Tongue (tissue), 3 donors: ENCODE measurements at places on chromosomes 12 and 14. TPM values are rescaled to one million over a fixed set of nuclear protein-coding genes. Genes with fewer than 3 reads are reported as not detected.

DNA sequence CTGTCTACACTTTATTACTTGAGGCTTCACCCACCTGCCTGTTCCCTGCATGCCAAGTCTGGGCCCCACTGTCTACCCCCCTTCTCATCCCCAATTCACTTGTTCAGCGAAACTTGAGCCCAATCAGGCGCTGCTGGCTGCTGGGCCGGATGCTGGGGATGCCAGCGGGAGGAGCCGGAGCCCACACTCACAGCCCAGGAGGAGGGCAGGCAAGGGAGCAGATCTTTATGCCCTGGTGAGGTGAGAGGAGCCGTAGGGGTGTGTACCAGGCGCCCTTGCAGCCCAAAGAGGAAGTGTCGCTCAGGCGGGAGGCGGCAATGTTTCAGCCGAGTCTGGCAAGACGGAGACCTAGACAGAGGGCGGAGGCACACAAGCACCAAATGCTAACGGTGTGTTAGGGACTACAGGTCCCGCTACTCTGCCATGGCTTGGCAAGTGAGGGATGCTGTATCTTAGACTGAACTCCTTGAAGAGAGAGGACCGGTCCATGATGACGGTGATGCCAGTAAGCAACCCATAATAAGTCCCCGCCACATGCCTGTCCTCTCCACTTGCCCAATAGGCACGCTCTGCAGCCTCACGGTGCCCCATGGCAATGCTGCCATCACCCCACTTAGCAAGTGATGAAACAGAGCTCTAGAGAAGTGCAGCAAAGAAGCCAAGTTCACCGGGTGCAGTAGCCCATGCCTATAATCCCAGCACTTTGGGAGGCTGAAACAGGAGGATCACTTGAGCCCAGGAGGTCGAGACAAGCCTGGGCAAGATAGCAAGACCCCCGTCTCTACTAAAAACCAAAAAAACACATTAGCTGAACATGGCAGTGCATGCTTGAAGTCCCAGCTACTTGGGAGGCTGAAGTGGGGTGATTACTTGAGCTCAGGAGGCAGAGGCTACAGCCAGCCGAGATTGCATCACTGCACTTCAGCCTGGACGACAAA is 41.6 kb downstream of the LRRC74A start:
- peak; percentile 68 for DNase-seq

PLEKHH1 gene
- 4.3 TPM for total RNA-seq

DNA sequence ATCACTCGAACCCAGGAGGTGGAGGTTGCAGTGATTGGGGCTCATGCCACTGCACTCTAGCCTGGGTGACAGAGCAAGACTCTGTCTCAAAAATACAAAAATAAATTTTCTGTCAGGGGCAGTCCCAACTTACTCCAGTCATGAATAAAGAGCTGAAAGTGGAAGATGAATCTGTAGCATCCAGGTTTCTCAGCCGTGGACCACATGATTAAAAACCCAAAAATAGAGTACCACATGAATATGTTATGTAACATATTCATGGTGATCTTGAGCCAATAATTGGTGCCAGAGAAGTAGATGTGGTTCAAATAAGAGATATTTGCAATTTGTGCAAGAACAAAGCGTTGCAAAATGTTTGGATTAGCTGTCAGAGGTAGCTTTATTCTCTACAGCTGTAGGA is 23.1 kb downstream of the SPIC start:
- no peak for DNase-seq

DNA sequence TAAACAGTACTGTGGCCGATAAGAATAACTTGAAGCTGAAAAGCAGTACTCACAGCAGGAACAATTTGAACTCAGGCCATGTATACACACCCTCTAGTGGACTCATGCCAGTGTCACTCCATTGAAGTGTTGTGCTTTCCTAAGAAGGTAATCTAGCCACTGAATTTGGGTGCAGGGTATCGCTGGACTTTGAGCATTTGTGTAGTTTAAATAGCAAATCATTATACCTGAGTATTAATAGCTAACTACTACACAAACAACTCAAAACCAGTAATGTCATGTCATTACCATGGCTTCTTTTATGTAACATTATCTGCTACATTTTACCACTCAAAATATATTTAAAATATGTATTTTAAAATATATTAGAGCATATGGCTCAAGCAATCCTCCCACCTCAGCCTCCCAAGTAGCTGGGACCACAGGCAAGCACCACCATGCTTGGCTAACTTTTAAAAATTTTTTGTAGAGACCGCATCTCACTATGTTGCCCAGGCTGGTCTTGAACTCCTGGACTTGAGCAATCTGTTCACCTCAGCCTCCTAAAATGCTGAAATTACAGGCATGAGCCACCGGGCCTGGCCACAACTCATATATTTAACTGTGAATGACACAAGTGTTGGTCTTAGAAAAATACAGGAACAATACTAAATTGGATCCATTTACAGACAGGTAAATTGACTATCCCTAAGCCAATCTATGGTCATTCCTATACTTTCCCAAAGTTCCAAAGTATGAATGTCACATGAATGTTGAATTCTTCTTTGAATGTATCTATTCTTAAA is 25.6 kb upstream of the ARID4A start:
- no peak for DNase-seq

- peak; percentile 80 for DNase-seq
Measured at GRCh38 chr12:685388-685787, 22.1 kb upstream of the NINJ2 start.

CD163L1 gene
- total RNA-seq, result 6.1 TPM

DNA sequence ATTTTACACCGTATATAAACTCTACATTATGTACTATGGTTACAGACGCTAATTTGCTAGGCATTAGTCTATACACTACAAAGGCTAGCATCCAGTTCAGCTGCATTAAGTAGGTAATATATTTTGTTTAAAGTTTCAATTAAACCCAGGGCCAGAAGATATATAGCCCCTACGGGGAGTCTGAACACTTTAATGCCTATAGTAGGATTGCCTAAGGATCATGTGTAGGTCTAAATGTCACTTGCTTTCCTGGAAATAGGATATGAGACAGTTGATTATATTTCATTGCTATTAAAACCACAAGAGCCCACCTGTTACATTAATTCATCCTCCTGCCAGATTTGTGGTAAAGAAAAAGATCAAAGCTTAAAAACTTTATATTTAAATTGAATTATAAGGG is 286.9 kb downstream of the TMTC2 start:
- DNase-seq, result peak; percentile 17

DNA sequence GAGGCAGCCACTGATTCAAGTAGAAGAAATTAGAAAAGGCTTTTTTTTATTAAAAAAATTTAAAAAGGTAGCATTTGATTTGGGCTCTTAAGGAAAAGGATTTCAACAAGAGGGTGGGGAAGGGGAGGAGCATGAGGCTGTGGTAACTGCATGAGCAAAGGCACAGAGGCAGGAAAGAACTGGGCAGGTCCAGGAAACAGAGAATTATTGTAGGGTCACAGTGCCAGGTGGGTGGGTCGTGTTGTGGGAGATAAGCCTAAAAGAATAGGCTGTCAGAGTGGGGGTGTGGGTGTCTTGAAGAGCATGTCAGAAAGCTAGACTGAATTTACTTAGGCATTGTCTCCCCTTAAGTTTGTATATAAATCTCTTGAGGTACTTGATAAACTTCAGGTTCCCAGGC is 7.8 kb downstream of the LIMA1 start:
- DNase-seq, result no peak
